ENCODE measurements at places on chromosomes 3 and 15.

- DNase-seq: no peak
Observed at GRCh38 chr3:108623504-108623903, 34.0 kb downstream of the DZIP3 start.

- DNase-seq: no peak
Observed at GRCh38 chr3:168476360-168476980, 380.7 kb upstream of the GOLIM4 start.

- peak; percentile 36 for DNase-seq
Observed at GRCh38 chr15:74311734-74312444, 55.6 kb downstream of the CYP11A1 start.

GRCh38 chr15:29278436-29279105 lies 8.9 kb upstream of the NSMCE3 start:
- peak; percentile 93 for DNase-seq

DNA sequence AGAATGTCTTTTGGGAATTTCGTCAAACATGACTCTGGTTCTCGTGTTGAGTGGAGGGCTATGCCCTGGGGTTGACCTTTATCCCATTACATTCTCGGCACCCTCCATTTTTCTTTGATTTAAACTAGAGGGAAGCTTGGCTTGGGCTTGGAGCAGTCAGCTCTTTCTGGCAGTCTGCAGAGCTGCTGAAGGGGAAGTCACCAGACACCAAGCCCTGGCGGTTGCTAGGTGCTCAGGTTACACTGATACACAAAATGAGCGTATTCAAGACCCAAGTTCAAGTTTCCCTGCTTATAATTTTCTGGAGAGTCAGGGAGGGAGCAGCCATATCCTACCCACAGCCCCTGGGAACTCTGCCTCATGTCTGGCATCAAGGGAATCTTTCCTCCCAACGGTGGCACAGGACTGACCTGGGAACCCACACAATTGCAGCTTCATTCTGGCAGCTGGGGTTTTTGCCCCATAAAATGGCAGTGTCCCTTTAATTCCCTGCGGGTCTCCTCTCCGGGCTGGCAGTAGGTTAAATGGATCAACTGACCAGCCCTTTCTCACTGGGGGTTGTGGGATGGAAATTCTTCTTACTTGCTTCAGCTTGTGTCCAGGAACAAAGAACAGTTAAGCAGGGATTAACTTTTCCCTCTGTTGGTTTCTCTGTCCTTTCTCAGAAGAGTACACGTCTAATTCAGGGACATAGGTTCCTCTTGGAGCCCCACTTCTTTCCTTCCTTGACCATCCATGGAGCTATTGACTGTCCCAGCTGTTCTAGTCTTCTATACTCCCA lies 110.0 kb upstream of the DLG1 start:
- DNase-seq: no peak

- DNase-seq: no peak
Observed at GRCh38 chr15:43277231-43277823, 10.6 kb upstream of the TGM5 start.
